ENCODE measurements at places on chromosomes 2 and 18. TPM values are rescaled to one million over a fixed set of nuclear protein-coding genes. Genes with fewer than 3 reads are reported as not detected.

DNA sequence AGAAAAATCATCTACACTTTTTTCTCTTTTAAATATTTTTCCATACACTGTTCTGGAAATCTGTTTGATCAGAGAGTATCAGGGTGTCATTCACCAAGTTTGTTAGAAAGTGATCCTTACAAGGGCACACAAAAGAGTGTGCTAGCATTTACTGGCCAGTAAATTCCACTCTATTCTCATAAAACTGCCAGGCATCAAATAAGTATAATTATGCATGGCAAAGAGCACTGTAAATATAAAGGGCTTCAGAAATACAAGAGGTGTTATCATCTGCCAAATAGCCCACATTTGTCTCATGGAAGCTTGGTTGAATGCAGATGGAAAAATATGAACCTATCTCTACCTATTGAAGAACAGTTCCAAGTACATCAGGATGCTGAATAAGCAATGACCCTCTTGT is 847.3 kb upstream of the ACVR2A start:
- DNase-seq = no peak

DNA sequence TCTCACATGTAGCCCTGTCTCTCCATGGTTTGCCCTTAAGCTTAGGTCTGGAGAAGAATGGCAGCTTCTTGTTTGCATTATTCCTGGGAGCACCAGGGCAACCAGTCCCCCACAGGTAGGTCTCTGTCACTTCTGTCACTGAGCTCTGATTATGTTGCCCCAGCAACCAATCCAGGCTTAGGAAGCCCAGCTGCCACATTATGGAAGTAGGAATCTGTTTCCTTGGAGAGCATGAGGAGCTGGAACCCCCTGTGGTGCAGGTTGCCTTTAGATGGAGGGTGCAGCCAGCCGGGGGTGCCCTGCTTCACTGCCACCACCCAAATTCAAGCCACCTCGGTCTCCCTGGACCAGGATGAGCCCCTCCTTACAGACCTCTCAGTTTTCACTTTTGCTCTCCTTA is 4.8 kb downstream of the RESP18 start:
- no peak for DNase-seq

Gene ST8SIA3
- total RNA-seq = not detected

Gene FAM98A
- 48.1 TPM for total RNA-seq

GRCh38 chr2:45134014-45134413 is 124.8 kb upstream of the SIX2 start:
- DNase-seq = no peak

- no peak for DNase-seq
Measured at GRCh38 chr18:23618862-23619387, 32.6 kb upstream of the NPC1 start.

Data from sciatic nerve (tissue), 2 donors.